Upper lobe of right lung (tissue), 1 donor: ENCODE measurements at places on chromosomes 2 and 18. TPM values are rescaled to one million over a fixed set of nuclear protein-coding genes. Genes with fewer than 3 reads are reported as not detected.

APCDD1 gene
- 27.6 TPM for total RNA-seq

FOXD4L1 gene
- total RNA-seq: 0.78 TPM

SERPINB10 gene
- not detected for total RNA-seq

C2orf66 gene
- total RNA-seq: 0.38 TPM

RAB6C gene
- not detected for total RNA-seq

LOXHD1 gene
- total RNA-seq: 2.7 TPM

TUBA3E gene
- not detected for total RNA-seq

FAM161A gene
- total RNA-seq: 1.5 TPM

PLCD4 gene
- 1.0 TPM for total RNA-seq

SNRNP200 gene
- total RNA-seq: 91.2 TPM

PID1 gene
- total RNA-seq: 51.4 TPM

FKBP1B gene
- 13.2 TPM for total RNA-seq

CTDP1 gene
- 23.0 TPM for total RNA-seq

EGR4 gene
- not detected for total RNA-seq

RIT2 gene
- not detected for total RNA-seq

FARSB gene
- total RNA-seq: 12.0 TPM

RBM43 gene
- 9.4 TPM for total RNA-seq

MTCL1 gene
- 10.1 TPM for total RNA-seq

SKOR2 gene
- not detected for total RNA-seq

PMAIP1 gene
- total RNA-seq: 3.1 TPM

DOCK10 gene
- total RNA-seq: 35.8 TPM

SLC23A3 gene
- total RNA-seq: 3.1 TPM
